ENCODE measurements at places on chromosomes 4 and X.
A peak's percentile ranks its signal among the peaks of the same experiment; 100 is the strongest.

DNA sequence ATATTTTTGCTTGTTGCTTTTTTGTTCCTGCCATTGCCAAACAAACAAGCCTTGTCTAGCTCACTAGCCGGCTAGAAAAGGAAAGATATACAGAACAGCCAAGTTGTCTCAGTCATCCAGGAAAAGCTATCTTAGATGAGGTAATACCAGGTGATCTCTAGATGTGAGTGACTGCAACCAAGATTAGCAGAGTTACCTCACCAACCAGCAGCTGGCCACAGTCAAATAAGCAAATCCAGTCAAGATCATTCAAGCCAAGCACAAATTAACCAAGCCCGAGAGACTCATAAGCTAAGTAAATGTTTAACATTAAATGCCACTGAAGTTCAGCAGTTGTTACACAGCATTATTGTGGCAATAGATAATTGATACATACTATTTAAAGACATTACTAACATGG, 108.6 kb downstream of the CENPC start:
- DNase-seq: no peak

DNA sequence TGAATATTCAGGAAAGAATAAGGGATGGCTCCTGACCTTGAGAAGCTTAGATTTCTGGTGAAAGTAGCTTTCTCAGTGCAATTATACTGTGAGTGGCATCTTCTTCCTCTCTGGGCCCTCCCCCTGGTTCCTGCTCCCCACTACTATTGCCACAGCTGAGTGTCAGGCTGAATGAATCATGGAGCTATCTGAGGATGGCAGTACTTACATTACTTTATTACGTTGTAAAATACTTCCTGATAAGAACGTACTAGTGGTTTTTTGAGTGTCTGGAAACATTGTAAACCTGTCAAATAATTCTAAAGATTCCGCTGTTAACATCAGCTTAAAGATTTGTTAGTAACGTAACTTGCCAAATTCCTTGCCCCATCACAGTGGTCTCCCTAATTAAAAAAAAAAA, 36.2 kb downstream of the ARHGAP10 start:
- no peak for DNase-seq

- DNase-seq: peak; percentile 14
These were observed at the start of gene CHM for GRCh38 chrX:86047174-86047935. CHM (minus strand) TSS chrX:86047558; CDS start chrX:86047532, 26 bp downstream.

- DNase-seq: no peak
These were observed 1963.1 kb upstream of the TENM3 start for GRCh38 chr4:180280076-180280475.

- no peak for DNase-seq
These were observed 512.2 kb downstream of the PDHA2 start for GRCh38 chr4:96352051-96352517.

- DNase-seq: no peak
These were observed 33.1 kb upstream of the ANXA10 start for GRCh38 chr4:168059251-168059650.

DNA sequence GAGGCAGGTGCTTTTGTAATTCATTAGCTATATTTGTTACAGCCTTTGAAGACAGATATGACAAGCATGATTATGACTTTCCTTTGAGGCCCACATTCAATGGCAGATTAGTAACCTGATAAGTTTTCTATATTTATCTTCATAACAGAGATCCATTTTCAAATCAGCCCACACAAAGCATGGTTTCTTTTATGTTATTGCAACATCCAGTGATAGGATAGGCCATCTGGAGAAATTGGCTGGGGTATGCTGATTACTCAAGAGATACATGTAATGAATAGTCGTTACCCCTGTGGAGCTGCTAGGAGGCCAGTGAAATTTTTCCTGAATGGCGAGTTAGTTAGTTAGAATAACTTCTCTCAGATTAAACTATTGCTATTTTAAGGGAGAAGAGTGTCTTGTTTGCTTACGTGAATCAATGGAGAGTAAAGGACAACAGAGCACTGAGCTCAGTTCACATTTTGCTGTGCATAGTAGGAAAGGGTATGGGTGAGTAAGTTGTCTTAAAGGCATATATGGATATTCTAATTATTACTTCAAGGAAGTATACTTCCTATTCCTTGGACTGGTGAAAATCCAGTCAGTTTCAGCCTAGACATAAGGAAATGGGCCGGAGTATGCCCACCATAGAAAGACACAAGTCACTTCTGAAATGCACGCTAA, 79.2 kb upstream of the DKK2 start:
- no peak for DNase-seq

Data from stimulated activated CD4-positive, alpha-beta T cell treated with anti-CD3 and anti-CD28 coated beads, Interleukin-15, amount 100 ng/mL, for 1 hour (primary cell).